ENCODE measurements at places on chromosomes 2 and 18. TPM values are rescaled to one million over a fixed set of nuclear protein-coding genes. Genes with fewer than 3 reads are reported as not detected.

CYP27C1 gene
- total RNA-seq: not detected

CARF gene
- 3.9 TPM for total RNA-seq

C2orf74 gene
- total RNA-seq: 14.4 TPM

POTEE gene
- total RNA-seq: 0.66 TPM

TMEM247 gene
- not detected for total RNA-seq

AQP4 gene
- not detected for total RNA-seq

CERS6 gene
- total RNA-seq: 11.0 TPM

TUBA4B gene
- not detected for total RNA-seq

EPAS1 gene
- total RNA-seq: 1.8 TPM

GRCh38 chr18:2963048-2963447 is 49.9 kb downstream of the LPIN2 start:
- DNase-seq: no peak

- DNase-seq: no peak
These were observed 15.0 kb upstream of the TTR start for GRCh38 chr18:31576670-31577069.

- no peak for DNase-seq
These were observed 83.9 kb downstream of the SMAD7 start for GRCh38 chr18:48866856-48867255.

GRCh38 chr2:68925295-68925896 is 27.3 kb downstream of the GKN2 start:
- DNase-seq: no peak

GRCh38 chr2:27720004-27720551 is 51.4 kb upstream of the MRPL33 start:
- peak; percentile 65 for DNase-seq

DNA sequence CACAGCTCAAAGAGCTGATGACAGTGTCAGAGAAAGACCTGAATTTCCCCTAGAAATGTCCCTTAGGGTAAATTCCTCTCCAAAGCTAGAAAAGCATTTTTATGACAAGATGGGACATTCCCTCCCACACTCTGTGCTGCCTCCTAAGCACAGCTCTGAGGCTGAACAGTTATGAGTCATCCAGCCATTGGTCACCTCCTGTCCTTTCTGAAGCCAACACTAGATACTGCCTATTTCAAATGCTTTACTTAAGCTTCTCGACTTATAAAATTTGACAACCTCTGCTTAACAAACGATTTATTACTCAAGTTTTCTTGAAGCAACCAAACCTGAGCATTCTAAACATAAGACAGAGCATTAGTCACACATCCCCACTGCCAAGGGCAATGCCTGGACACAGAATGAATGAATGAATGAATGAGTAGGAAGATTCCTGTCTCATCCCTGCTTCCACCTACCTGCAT is 35.4 kb downstream of the B4GALT6 start:
- no peak for DNase-seq

GRCh38 chr2:67255933-67256615 is 141.1 kb upstream of the ETAA1 start:
- DNase-seq: no peak

DNA sequence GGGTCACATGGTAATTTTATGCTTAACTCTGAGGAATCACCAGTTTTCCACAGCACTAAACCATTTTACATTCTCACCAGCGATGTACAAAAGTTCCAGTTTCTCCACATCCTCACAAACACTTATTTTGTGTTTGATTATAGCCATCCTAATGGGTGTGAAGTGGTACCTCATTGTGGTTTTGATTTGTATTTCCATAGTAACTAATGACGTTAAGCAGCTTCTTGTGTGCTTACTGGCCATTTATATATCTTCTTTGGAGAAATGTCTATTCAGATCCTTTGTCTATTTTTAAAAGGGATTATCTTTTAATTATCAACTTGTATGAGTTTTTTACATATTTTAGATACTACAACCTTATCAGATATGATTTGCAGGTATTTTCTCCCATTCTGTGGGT is 42.0 kb downstream of the CCDC150 start:
- DNase-seq: no peak

DNA sequence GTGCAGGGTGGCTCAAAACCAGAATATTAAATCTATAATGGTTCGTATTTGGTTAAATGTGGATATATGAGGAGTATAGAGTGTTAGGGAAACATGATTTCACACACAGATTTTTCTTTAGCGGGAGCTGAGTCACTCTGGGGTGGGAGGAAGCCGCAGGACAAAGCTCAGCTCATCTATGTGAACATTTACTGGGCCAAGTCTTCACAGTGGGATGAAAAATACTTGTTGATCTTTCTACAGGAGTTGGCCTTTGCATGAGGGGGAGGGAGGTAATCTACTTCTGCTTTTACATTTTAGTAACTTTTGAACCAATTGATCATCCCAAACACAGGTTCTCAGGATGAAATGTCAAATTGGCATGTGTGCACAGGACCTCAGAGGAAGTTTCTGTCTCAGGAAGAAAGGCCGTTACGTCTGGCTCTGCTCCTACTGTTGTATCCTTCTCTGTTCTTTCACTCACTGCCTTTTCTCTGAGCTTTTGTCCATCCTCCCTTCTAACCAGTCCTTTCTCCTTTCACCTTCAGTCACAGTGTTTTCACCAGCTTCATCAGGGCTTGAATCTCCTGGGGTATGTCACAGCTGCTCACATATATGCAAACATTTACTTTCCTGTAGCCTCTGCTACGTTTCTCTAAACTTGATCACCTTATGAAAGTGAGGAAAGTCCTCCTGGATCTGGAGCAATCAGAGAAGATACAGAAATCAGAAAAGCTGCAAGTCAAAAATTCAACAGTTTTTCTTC is 943.3 kb upstream of the FANCL start:
- DNase-seq: no peak

- peak; percentile 18 for DNase-seq
These were observed 102.7 kb upstream of the SMAD2 start for GRCh38 chr18:48032876-48033789.

DNA sequence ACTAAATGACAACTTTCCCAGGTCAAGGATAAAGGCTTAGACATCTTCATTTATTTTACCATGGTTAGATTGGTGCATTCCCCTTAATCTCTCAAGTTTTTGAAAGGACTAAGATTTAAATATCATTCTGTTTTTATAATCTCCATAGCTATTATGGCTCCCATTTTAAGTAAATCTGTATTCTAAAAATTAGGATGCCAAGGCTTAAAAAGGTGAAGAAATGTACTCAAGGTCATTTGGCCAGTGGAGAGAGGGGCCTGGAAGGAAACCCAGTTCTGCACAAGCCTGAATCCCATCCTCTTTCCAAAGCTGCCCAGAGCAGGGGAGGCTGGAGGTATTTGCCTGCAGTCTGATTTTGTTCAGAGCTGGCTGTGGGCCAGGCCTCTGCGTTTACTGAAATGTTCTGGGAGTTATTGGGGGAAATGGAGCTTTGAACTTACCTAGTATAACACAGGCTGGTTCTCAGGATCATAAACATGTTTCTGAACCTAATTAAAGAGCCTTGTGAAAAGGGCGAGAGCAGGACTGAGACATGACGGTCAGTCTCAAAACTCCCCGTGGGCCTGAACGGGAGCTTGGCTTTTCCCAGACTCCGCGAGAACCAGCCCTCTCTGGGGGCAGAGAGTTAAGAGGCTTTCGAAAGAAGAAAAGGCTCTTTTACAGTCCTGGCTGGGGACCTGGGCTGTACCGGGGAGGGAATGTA is 85.6 kb downstream of the DDX1 start:
- DNase-seq: no peak

DNA sequence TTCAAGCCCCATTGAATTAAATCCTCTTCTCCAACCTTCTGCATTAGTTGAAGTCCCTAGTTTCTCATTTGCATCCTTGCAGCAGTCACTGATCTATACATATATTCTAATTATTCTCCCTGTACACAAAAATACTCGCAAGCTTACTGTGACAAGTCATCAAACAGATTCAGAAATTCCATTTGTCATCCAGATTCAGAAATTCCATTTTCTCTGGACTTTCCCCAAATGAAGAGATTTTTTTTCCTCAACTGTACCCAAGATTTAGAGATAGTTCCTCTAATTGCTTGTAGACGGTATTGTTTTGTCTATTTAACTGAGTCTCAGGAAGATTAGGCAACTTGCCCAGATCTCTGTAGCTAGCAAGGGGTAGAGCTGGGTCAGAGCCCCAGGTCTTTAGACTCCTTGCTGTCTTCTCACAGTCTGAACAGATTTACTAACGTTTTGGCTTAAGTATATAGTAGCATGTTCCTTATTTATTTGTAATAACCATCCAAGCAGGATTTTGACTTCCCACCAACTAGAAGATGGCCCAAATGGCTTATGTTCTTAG is 34.2 kb downstream of the RAB12 start:
- no peak for DNase-seq

- no peak for DNase-seq
These were observed 168.8 kb downstream of the CDCA7 start for GRCh38 chr2:173523497-173523896.

DNA sequence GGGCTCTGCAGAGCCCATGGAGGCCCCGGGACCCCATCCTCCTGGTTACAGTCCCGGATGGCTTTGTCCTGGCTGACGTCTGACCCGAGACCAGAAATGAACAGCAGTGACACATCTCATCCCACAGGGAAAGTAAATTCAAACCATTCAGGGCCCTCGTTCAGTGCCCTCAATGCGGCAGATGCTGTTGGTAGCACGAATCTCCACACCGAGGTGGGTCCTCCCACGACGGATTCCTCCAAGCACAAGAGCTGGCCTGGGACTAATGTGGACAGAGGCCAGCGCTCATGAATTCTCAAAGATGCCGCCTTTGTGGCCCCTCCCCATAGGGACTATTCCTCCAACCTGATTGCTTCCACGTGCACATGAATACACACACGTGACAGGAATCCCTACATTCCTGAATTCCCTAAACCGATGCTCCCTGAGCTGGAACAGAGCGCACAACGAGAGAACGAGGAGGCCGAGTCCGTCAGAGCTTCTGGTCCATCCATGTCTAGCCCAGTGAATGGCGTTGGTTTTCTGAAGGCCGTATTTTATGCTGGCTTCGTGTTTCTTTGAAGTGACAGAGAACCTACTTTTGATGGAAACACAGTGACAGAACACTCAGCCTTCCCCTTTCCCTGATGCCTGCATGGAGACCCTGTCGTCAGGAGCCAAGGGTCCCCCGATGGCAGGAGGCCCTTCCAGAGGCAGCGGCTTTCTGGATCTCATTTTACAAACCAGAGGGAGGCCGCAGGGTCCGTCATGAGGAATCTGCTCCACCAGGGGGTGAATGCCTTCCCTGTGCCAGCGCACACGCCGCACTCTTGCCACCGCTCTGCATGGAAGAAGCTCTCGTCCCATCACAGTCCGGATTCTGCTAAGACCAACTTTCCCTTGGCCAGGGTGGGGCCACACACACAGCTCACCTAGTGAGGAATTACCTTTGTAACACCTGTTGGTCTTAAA is 64.3 kb upstream of the SNTG2 start:
- DNase-seq: no peak
